ENCODE measurements at places on chromosomes 1 and 21. TPM values are rescaled to one million over a fixed set of nuclear protein-coding genes. Genes with fewer than 3 reads are reported as not detected.

GRCh38 chr1:31694964-31695313 is 8.9 kb downstream of the COL16A1 start:
- DNase-seq: no peak

GNG12 gene
- 70.0 TPM for total RNA-seq

PTPRC gene
- total RNA-seq: 1.4 TPM

DNA sequence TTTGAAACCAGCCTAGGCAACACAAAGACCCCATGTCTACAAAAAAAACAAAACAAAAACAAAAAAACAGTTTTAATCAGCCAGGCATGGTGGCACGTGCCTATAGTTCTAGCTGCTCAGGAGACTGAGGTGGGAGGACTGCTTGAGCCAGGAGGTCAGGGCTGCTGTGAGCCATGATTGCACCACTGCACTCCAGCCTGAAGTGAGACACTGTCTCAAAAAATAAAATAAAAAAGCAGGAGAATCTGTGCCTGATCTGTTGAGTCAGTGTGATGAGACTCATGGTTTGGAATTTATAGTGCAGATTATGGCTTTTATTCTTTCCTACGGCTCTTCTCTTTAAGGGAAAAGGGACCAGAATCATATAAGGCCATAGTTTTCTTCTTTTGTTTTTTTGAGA is 16.5 kb downstream of the TRIT1 start:
- DNase-seq: no peak

DNA sequence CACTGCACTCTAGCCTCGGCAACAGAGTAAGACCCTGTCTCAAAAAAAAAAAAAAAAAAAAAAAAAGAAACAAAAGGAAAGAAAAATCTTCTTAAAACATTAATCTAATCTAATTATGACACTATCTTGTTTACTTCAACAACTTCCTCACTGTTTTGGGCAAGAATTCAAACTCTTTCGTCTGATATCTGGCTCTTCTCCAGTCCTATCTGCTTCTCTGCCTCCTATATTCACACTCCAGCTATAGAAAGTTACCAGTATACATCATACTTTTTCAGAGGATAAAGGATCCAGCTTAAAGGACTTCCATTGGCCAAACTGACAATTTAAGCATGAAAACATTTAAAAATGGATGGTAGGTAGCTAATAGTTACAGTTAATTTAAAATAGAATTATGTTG is 47.3 kb downstream of the EIF2B3 start:
- DNase-seq: no peak

All from Panc1 (cell line).